ENCODE measurements at places on chromosomes 3 and 15.
A peak's percentile ranks its signal among the peaks of the same experiment; 100 is the strongest.

DNA sequence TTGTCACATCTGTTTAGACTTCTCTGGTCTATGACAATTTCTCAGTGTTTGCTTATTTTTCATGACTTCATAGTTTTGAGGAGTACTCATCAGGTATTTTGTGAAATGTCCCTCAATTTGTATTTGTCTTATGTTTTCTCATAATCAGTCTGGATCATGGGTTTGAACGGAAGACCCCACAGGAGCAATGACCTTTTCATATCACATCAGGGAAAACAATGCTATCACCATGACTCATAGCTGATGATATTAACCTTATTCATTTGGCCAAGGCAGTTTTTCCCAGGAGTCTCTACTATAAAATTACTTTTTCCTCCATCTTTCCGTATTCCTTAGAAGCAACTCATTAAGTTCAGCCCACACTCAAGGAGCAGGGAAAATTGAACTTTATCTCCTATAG, 32.7 kb downstream of the AADACL2 start:
- no peak for DNase-seq

GRCh38 chr3:113103588-113103987, 107.8 kb upstream of the BOC start:
- DNase-seq, result no peak

GRCh38 chr15:28885128-28885629, 595 bp upstream of the APBA2 start:
- no peak for DNase-seq

- no peak for DNase-seq
These were observed 39.3 kb upstream of the UTS2B start for GRCh38 chr3:191369616-191370010.

- no peak for DNase-seq
These were observed 432.9 kb upstream of the CFAP20DC start for GRCh38 chr3:59482684-59483083.

- peak; percentile 56 for DNase-seq
These were observed 90.6 kb upstream of the UMPS start for GRCh38 chr3:124639406-124640237.

DNA sequence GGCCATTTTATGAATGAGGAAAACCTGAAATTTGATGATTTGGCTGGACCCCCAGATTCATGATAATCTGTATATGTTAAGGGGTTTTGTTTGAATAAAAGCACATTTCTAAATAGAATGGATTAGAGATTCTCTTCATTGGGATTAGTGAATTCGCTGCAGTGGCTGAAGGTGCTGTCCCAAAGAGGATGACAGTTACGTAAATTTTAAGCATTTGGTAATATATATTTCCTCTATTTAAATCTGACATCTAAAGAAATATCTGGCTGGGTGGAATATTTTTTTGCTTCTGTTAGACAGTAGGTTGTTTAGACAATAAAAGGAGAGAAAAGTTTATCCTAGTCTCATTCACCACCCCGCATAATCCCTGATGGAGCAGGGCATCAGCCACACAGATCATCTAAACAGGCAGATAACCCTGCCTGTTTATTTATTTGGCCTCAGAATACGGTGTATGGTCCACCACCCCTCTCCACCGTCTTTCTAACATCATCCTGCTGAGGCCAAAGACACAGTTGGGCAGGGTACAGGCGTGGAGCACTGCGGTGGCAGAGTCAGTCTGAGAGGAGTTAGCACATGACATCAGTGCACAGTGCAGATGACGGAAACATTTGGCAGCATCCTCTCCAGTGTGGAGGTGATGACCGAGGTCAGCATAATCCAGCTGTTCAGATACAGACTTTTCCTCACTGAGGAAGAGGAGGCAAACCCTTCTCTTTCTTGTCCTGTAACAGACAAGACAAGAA, 20.4 kb upstream of the NFKBIZ start:
- DNase-seq, result peak; percentile 82

- DNase-seq, result peak; percentile 69
These were observed 19.2 kb upstream of the KPNA1 start for GRCh38 chr3:122533931-122534334.

GRCh38 chr15:79523266-79523665, 91.1 kb downstream of the MINAR1 start:
- no peak for DNase-seq

DNA sequence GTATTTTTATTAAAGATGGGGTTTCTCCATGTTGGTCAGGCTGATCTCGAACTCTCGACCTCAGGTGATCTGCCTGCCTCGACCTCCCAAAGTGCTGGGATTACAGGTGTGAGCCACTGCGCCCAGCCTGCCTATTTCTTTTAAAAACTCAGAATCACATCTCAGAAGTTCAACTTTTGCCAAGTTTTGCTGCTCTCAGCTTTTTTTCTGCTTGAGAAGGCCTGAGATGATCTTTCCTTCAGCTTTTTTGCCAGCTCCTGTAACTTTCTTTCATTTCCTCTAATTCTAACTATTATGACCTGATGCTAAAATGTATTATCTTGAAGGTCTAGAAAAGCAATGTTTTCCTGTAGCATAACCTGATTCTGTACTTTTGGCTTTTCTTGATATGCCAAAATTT, 9.6 kb upstream of the EHHADH start:
- DNase-seq, result no peak

Data from activated CD8-positive, alpha-beta T cell treated with anti-CD3 and anti-CD28 coated beads for 36 hours (primary cell).